OCI-LY7 (cell line): ENCODE measurements at places on chromosomes 13 and 19.
A peak's percentile ranks its signal among the peaks of the same experiment; 100 is the strongest.

DNA sequence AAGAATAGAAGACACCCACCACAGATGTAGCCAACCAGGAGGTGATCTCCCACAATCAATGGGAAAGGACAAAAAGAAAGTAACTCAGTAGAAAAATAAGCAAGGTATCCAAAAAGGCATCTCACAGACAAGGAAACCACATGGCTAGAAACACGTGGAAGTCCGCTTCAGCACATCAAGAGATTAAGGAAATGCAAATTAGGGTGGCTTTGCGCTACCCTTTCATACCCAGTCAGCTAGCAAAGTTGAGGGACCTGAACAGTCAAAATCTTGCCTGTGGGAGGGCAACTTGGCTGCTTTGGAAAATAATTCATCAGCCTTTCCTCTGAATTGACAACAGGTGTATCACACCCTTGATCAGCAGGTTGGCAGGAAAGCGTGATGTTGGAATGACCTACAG, 11.6 kb upstream of the UQCR11 start:
- DNase-seq, result peak; percentile 66

DNA sequence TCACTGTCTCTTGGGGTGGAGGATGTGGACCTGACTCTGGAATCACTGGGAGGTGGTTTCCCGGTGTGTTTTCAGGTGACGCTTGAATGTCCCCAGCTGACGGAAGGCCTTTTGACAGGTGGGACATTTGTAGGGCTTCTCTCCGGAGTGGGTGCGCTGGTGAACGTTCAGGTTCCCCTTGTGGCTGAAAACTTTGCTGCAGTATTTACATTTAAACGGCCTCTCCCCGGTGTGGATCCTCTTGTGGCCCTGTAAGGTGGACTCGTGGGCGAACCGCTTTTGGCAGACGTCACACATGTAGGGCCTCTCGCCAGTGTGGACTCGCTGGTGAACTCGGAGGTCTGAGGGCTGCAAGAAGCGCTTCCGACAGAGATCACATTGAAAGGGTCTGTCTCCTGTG, 7.8 kb downstream of the ZSCAN5B start:
- DNase-seq, result no peak

GRCh38 chr19:7550987-7551761, 15.7 kb downstream of the PNPLA6 start:
- DNase-seq, result peak; percentile 49

- DNase-seq, result no peak
Observed at GRCh38 chr13:23763318-23763717, 125.9 kb downstream of the MIPEP start.

DNA sequence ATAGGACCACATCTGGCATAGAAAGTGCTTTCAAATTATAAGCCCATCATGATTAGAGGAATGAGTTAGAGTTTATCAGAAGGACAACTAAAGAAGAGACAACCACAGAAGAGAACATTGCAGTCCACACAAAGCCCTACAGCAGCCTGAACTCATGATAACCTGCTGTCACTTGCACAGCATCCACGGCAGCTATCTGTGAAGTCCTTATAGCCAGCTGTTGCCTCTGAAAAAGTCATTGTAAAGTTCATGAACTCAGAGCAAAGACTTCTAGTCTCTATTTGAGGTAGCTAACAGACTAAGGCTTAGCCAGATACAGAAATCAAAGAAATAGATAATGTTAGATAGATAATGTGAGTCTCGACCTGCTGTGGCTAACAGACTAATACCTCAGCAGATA, 450.0 kb downstream of the KLF5 start:
- no peak for DNase-seq

- DNase-seq, result no peak
Observed at GRCh38 chr13:30734439-30734838, 904 bp upstream of the ALOX5AP start.

- DNase-seq, result no peak
Observed at GRCh38 chr13:108902405-108903155, 273.2 kb downstream of the MYO16 start.

GRCh38 chr13:65808061-65808460, 1422.1 kb downstream of the PCDH9 start:
- no peak for DNase-seq

- no peak for DNase-seq
Observed at GRCh38 chr13:95247852-95248251, 53.4 kb downstream of the ABCC4 start.

DNA sequence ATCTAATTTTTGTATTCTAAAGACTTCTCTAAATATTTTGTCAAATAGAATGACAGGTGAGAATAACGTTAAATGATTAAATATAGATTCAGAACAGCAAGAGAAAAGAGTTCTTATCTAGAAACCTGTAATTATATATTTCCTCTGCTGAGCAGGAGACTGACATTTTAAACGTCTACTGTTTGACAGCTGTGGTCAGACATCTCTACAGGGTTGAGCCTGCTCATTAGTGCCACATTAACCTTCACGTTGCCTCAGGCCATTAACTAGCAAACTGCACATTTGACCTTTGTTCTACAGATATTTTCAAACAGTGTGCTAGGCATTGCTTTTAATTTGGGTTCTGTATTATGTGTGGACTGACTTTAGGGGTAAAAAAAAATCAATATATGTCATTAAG, 347.5 kb downstream of the GPC5 start:
- DNase-seq, result no peak

DNA sequence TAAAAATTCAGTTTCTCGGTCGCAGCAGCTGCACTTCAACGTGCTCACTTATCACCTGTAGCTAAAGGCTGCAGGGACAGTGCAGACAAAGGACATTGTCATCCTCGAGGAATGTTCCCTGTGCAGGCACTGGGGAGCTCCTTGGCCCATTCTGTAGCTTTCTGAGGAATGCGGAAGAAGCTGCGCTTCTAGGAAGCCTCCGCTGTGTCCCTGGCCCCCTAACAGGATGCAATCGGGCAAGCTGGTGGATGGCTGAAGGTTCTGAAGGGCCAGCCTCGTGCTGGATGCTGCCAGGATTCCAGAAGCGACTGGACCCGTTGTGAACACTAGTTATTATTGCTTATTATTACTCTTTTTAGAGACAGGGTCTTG, 8.1 kb downstream of the ANO8 start:
- no peak for DNase-seq

GRCh38 chr13:91318886-91319285, 28.6 kb upstream of the MIR17HG start:
- DNase-seq, result no peak

- no peak for DNase-seq
Observed at GRCh38 chr19:44816301-44816700, 7.4 kb downstream of the BCAM start.

DNA sequence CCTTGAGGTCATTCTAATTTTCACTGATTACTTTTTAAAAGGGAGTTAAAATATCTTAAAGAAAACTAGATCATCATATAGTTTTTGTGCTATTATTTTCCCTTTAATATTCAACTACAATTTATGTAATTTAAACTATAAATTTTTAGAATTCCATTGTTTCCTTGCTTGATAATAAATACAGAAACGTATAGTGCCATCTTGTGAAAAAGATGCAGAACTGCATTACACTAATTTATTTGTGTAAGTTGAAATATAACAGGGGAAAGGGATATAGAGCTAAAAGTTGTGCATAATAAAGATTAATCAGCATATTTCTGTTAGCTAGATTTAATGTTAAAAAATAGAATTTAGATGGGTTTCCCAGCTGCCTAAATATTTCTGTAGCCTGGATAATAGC, 61.5 kb upstream of the TDRD3 start:
- DNase-seq, result peak; percentile 28

DNA sequence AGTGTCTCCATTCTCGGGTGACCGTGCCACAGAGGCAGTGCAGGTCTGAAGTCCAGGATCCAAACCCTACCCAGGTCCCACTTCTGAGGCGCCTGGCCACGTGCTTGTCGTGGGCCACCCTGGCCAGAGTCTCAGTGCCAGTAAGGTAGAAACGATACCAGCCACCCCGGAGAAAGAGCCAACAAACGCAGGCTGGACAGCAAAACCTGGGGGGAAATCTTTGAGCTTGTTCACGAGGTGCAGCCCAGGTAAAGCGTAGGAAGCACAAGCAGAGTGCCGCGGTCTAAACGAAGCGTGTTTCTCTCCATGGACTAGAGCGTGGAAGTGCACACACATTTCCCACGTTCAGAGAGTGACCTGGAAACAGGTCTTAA, 95.6 kb downstream of the ATP11A start:
- no peak for DNase-seq

GRCh38 chr13:72963762-72964161, 95.0 kb upstream of the KLF5 start:
- no peak for DNase-seq
